ENCODE measurements at places on chromosomes 5 and 9.

- DNase-seq: no peak
Observed at GRCh38 chr9:81427870-81428269, 261.5 kb downstream of the TLE1 start.

DNA sequence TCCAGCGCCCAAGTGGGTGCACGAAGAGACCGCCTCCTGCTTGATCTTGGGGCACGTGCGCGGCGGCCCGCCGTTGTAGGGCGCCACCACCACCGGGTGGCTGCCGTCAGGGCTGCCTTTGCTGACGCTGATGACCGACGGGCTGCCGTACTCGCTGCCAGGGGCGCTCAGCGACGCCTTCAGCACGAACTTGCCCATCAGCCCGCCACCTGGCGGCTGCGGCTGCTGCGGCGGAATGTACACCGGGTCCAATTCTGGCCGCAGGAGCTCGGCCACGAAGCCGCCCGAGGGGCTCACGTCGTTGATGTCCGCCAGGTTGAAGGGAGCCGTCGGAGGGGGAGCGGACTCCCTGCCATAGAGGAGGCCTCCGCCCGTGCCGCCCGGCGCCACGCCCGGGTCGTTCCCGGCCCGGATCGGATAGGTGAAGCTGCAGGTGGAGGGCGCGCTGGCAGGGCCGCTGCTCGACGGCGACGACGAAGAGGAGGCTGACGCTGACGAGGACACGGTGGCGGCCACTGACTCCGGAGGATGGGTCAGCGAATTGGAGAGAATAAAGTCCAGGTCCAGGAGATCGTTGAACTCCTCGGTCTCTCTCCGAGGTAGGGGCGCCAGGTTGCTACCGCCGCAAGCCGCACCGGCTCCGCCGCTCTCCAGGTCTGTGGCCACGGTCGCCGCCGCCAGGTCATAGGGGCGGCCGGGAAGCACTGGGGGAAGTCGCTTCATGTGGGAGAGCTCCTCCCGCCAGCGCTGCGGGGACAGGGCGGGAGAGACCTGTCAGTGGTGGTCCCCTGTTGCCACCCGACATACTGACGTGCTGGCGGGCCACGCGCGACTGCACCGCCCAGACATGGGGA is 1.8 kb downstream of the KLF4 start:
- DNase-seq: no peak

DNA sequence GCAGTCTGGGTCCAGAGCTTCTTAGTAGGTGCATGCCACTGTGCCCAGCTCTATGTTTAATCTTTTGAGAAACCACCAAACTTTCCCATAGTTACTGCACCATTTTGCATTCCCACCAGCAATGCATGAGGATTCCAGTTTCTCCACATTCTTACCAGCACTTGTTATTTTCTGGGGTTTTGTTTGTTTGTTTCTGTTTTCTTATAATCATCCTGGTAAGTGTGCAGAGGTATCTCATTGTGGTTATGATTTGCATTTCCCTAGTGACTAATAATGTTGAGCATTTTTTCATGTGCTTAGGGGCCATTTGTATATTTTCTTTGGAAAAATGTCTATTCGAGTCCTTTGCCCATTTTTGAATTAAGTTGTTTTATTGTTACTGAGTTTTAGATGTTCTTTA is 11.4 kb downstream of the FOXE1 start:
- DNase-seq: no peak

- no peak for DNase-seq
Observed at GRCh38 chr9:75851917-75852316, 38.6 kb upstream of the PCSK5 start.

- no peak for DNase-seq
Observed at GRCh38 chr9:81588148-81588871, 101.0 kb downstream of the TLE1 start.

DNA sequence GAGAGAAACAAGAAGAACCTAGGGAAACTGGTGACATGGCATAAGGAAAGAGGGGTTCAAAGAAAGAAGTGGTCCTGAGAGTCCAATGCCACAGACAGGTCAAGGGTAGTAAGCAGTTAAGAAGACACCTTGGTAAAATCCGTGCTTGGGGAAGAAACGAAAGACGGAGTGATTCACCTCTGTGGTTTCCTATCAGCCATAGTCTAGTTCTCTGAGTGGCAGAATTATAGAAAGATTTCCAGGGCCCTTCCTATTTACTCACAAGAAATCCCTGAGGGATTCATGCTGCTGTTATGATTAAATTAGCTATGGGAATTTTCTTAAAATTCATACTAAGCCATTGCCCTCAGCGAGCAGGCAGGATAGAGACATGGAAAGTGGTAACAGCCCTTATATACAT is 31.7 kb downstream of the IL33 start:
- DNase-seq: no peak

- no peak for DNase-seq
Observed at GRCh38 chr9:7816021-7816420, 16.4 kb upstream of the DMAC1 start.

- DNase-seq: no peak
Observed at GRCh38 chr9:132878695-132879456, at the start of gene SPACA9. TSS of gene SPACA9 (plus strand) at chr9:132878898. CDS start at chr9:132883948, 5,050 bp downstream.

GRCh38 chr5:54243483-54244080 is 66.8 kb downstream of the ARL15 start:
- DNase-seq: no peak

DNA sequence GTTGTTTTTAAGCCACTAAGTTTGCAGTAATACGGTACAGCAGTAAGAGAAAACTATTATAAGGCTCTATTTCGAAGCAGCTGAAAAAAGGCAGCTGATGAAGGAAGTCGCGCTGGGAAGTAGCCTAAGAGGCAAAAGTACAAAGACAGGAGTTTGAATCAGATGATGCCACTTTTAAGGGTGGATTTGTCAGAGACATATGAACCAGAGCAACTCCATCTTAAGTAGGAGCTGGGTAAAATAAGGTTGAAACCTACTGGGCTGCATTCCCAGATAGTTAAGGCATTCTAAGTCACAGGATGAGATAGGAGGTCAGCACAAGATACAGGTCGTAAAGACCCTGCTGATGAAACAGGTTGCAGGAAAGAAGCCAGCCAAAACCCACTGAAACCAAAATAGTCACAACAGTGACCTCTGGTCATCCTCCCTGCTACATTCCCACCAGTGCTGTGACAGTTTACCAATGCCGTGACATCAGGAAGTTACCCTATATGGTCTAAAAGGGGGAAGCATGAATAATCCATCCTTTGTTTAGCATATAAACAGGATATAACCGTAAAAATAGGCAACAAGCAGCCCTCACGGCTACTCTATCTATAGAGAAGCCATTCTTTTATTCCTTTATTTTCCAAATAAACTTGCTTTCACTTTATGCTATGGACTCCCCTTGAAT is 91.8 kb upstream of the PRSS3 start:
- no peak for DNase-seq
